ENCODE measurements at places on chromosomes 2 and 18.

DNA sequence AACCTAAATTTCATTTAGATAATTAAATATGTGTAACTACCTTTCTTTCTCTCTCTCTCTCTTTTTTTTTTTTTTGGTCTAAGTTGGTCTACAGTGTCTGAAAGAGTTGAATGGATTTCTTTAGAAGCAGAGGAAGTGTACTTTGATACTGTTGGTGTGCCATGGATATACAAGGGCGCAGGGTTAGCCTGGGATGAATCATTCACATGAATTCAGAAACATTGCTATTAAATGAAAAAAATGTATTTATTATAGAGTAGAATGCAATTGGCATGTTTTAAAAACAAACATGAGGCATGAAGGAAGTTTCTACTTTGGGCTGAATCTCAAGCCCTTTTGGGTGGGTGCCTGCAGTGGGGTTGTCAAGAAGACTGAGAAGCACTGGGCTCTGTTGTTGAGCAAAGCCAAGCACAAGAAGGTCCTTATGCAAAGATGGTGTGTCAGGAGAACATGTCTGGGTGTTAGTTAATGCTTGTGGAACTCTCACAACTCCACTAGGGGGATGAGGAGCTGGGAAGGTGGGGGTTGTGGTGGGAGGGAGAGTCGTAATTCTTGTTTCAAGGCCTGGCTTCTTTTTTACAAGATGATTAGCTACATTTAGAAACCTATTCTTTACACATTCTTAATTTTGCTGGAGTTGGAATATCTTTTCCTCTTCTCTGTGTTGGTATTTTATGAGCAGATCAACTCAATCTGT, 57.9 kb downstream of the LYPD6 start:
- DNase-seq: peak; percentile 44

DNA sequence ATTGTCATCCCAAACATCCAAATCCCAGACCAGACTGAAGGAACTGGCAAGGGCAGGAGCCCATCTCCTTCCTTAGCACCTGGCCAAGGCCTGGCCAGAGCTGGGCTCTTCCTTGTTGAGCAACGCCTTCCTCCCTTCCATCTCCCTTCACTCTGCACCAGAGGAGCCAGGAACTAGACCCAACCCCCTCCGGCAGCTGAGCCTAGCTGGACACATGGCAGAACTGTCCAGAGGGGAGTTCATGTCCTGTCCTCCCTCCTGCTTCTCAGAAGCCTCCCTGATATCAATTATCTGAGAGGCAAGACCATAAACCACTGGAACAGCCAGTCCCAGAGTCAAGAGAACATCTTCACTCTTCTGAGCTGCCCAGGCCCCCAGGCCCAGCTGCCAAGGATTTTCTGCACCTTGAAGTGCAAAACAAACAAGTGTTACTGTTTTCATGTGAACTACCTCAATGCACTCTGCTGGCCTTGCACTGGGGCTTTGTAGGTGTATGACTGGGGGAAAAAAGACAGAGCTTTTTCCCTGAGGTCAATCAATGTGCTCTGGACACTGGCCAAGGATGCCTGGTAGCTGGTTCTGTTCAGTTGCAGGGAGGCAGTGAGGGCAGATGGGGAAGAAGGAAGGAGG, 107.6 kb upstream of the MSH6 start:
- no peak for DNase-seq

- no peak for DNase-seq
Observed at GRCh38 chr2:119435953-119436297, 4.3 kb downstream of the TMEM37 start.

DNA sequence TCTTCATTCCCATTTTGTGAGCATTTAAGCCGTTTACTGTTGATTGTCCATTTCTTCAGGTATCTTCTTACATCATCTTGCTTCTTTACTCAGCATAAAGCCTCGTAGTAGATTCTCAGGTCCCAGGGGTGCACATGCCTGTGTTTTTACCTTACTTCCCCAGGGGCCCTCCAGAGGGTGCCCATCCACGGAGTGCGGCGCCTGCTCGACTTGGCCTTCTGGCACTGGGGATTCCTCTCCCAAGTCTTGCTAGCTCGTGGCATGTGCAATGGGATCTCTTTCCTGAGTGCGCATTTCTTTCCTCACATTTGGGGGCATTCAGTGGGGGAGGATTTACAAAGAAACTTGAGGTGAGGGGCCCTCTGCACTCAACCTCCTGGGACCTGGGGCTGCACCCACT, 148.1 kb downstream of the AGAP1 start:
- DNase-seq: no peak

DNA sequence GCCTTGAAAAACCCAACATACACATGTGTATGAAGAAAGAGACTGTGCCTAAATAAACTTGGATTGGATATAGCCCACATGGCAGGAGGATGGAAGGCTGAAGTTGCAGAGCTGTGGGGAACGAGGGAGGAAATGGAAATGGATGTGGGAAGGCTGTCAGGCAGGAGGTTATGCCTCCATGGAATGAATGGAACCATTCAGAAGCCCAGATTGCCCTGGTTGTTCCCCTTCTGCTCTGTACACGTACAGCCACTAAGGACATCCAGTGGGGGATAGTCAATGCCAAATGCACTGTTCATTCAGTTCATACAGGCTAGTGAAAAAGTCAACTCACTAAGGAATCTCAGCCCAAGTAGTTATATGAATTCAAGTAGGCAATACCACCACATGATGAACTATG, 463.7 kb downstream of the TNS1 start:
- no peak for DNase-seq
